Activated T-cell treated with anti-CD3 and anti-CD28 coated beads, Interleukin-2, amount 50 U/mL, for 1 hour (primary cell): ENCODE measurements at places on chromosomes 5 and 9.

DNA sequence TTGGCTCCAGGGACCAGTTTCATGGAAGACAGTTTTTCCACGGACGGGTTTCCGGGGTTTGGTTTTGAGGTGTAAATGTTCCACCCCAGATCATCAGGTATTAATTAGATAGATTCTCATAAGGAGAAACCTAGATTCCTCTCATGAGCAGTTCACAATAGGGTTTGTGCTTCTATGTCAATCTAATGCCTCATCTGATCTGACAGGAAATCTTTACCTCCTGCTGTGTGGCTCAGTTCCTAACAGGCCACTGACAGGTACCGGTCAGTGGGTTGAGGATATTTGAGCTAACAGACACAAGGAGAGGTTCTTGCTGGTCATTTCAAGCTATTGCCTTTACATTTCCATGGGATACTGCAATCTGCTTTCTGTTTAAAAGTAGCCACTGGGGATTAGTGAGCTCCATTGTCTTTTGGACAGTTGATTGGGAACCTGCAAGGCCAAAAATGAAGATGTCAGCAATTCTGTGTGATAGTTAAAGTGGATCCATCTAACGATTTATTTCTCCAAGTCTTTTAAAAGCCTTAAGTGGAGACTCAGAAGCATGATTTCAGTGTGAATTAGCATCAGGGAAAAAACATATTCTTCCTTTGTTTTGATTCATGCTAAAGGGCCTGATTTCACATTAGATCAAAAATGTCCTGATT is 38.6 kb downstream of the MRPS30 start:
- no peak for DNase-seq

DNA sequence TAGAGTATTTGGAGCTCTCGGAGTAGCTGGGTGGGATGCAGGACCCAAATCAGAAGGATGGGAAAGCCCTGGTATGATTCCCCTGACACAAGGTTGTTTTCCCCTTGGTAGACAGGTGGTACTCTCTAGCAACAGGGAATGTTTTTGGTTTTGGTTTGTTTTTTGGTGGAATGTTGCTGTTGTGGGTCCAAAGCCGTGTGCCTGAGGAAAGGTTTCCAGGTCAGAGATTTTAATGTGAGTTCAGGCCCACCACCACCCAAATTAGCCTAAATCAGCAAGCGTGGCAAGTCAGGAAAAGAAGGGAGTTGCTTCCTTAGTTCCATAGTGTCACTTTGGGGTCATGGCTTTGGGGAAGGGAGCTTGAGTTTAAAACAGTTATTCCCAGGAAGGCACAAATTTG is 385.5 kb downstream of the RAB3C start:
- DNase-seq = no peak

DNA sequence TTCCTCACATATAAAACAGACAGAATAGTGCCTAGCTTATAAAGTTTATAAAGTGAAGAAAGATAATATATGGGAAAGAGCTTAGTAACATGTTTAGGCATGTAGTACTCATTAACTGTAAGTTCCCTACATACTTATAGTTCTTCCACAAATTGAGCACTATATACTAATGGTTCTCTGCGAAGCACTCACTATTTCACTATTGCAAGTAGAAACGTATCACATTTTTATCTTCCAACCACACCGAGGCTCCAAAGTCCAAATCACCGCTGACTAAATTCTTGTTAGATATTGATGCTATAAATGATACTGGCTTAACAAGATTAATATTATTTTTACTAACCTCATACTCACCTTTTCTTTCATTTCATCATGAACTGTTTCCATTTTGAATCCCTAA is 61.0 kb downstream of the FBXW11 start:
- DNase-seq = no peak

DNA sequence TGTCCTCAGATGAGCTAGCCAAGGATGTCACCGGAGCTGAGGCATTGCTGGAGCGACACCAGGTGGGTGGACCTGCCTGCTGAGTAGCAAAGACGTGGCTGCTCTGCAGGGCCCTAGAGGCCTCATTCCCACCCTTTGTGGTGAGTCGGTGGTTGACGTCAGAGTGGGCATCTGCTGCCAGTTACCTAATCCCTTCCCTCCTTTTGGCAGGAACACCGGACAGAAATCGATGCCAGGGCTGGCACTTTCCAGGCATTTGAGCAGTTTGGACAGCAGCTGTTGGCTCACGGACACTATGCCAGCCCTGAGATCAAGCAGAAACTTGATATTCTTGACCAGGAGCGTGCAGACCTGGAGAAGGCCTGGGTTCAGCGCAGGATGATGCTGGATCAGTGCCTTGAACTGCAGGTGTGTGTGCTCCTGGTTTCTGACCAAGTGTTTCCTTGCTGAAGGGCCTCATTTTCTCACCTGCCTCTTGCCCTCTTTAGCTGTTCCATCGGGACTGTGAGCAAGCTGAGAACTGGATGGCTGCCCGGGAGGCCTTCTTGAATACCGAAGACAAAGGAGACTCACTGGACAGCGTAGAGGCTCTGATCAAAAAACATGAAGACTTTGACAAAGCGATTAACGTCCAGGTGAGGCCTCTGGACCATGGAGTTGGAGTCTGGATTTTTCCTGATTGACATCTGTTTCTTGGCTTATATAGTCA is 48.9 kb downstream of the DYNC2I2 start:
- DNase-seq = no peak

GRCh38 chr9:4293293-4293941 is 6.5 kb downstream of the GLIS3 start:
- DNase-seq = no peak

- no peak for DNase-seq
These were observed 64.5 kb upstream of the ERBIN start for GRCh38 chr5:65861830-65862241.

DNA sequence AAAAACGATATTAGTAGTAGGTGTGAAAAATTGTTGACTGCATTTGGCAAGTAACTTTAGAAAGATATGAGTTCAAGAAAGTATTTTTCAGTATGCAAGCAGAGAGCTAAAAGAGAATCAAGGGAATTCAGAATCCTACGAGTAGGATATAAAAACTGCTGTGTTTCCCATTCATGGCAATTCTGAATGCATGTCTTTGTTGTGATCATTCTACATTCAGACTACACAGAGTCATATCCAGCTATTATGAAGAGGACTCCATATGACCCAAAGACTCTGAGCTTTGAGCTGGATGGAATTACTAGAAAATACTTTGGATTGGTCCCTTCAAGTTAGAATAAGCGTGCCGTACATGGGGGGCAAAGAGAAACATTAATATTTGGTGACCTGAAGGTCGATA is 12.0 kb downstream of the IFNE start:
- DNase-seq = no peak

DNA sequence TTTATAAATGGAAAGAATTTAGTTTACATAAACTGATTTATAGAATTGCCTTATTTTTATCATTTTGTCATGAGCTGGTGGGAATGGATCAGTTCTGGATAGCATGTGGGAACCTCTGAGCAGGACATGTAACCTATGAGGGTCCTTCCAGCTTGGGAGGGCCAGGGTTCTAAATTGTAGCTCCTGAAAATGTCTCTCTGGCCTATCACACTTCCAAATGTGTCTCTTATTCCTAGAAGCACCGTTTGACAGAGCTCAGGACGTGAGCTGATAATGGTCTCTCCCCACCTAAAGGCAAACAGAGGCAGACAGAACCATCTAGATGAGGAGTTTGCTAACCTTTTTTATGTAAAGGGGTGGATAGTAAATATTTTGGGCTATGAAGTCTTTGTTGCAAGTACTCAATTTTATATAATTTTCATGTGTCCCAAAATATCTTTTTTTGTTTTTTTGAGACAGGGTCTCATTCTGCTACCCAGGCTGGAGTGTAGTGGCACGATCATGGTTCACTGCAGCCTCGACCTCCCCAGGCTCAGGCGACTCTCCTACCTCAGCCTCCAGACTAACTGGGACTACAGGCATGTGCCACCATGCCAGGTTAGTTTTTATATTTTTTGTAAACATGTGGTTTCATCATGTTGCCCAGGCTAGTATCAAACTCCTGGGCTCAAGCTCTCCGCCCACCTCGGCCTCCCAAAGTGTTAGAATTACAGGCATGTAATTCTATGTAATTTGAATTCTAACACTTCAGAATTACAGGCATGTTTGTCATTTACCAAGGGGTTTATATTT is 4.0 kb downstream of the TRAF1 start:
- no peak for DNase-seq

DNA sequence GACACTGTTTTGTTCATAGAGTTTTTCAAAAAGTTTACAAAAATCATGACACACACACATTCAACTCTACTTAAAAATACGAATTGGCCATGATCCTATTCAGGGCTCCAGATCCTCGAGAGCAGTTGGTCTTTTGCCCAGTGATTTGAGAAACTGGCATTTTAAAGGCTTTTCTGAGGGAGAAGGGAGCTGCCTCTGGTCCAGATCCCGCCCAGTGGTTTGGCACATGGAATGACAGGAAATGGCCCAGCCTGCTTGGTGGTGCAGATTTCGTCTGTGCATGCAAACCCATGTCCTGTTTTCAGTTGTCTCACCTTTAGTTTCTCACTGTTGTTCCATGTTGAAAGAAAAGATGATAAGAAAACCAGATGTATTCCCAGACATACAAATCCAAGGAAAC is 3.6 kb downstream of the CAMK4 start:
- peak; percentile 32 for DNase-seq

- DNase-seq = no peak
These were observed 22.2 kb downstream of the RCL1 start for GRCh38 chr9:4814913-4815312.

- DNase-seq = no peak
These were observed 157.6 kb upstream of the TUT7 start for GRCh38 chr9:86511614-86512360.

DNA sequence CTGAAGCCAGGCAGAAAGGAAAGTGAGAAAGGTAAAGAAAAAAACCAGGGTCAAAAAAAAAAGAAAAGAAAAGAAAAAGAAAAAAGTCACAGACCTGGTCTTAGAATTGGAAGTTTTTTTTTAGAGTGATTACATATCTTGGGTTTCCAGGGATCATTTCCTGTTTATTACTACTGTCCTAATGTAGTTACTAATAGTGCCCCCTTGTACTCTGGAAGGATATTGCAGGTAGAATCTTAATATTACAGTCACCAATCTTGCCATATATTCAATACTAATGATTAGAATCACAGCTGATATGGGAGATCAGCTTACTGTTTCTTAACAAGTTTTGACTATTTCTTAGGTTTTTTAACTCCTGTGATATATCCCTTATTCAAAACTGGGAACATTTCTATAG is 543.2 kb upstream of the CDH6 start:
- no peak for DNase-seq

- DNase-seq = no peak
These were observed 109.4 kb downstream of the ZNF608 start for GRCh38 chr5:124637011-124637410.

DNA sequence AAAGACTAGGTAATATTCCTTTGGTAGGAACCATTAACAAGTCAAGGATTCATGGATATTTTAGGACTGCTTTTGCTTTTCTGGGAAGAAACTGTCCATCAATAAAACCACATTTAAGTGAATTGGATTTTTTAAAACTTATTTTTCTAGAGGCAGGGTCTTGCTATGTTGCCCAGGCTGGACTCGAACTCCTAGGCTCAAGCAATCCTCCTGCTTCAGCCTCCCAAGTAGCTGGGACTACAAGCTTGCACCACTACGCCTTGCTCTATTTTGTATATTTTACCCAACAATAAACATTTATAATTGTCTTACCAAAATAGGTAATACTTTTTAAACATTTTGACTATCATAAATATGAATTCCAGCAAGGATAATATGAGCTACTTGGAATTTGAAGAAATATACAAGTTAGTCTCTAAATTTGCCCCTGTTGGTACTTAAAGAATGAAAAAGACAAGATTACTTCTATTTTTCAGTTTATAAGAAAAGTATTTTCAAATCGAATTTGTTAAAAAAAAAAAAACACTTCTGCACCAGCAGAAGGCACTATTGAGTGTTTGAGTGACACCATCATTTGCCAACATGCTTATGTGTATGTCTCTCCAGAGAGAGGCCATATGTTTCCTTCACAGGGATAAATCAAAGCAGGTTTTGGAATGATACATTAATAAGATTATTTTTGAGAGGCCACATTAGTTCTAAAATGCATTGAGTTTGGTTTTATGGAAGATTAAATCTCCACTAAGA is 60.0 kb upstream of the CARTPT start:
- no peak for DNase-seq

GRCh38 chr5:73376618-73377170 is 71.9 kb downstream of the FOXD1 start:
- no peak for DNase-seq

GRCh38 chr5:150771034-150771795 is 7.3 kb upstream of the SMIM3 start:
- DNase-seq = no peak

DNA sequence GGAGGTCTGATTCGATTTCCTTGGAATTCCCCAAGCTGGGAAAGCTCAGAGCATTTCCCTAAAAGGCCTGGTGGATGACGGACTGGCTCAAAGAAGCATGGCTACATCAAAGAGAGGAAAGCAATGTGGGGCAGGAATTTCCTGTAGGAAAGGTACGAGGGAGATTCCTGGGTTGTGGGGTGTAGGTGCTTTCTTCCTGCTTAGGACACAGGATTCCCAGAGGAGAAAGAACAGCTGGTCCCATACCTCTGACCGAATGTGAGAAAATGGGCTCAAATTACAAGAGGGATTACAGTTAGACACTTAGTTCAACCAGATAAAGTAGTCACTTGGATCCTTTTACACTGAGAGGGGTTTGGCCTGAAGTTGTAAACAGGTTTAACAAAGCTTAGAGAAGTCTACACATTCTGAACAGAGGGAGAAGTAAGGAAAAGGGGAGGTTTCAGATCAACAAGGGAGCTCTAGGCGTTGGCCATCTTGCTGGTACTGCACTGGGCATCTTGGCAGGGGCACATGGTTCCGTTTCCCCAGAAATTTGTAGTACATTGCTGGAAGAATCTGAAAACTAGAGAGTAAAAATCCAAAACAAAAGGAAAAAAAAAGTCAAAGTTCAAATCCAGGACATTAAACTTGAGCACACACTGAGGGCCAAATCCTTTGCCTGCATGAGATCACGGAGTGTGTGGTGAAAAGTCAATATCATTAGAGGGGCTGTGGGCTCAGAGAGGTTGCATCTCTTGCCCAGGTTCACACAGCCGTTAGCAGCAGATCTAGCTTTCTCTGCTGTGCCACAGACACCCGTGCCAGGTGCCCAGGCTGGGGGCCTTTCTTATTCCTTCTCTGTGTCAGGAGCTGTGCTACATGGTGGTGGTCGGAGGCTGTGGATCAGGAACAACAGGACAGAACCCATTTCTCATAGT is 171.3 kb downstream of the RGS3 start:
- no peak for DNase-seq

- DNase-seq = no peak
These were observed 59.8 kb downstream of the NREP start for GRCh38 chr5:111697215-111697614.
